ENCODE measurements at places on chromosomes 6 and 20.
A peak's percentile ranks its signal among the peaks of the same experiment; 100 is the strongest.

- peak; percentile 18 for DNase-seq
Observed at GRCh38 chr6:138007014-138007472, 100.2 kb downstream of the PERP start.

DNA sequence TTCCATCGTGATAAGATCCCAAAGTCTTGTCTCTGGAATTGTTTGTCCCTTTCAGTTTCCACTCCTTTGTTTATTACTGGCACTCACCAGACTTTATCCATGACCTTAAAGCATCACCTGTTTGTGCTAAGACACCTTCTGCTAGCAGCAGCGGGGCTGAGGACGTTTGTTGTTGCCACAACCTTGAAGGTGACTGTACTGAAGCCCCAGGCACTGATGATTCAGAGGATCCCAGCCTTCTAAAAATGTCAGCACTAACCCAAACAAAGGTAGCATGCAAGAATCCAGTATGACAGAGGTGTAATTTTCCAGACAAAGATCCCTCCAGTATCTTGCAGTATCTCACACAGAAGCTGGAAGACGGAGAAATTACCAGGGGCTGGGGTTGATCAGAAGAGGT lies 28.9 kb upstream of the SMIM8 start:
- DNase-seq = no peak

DNA sequence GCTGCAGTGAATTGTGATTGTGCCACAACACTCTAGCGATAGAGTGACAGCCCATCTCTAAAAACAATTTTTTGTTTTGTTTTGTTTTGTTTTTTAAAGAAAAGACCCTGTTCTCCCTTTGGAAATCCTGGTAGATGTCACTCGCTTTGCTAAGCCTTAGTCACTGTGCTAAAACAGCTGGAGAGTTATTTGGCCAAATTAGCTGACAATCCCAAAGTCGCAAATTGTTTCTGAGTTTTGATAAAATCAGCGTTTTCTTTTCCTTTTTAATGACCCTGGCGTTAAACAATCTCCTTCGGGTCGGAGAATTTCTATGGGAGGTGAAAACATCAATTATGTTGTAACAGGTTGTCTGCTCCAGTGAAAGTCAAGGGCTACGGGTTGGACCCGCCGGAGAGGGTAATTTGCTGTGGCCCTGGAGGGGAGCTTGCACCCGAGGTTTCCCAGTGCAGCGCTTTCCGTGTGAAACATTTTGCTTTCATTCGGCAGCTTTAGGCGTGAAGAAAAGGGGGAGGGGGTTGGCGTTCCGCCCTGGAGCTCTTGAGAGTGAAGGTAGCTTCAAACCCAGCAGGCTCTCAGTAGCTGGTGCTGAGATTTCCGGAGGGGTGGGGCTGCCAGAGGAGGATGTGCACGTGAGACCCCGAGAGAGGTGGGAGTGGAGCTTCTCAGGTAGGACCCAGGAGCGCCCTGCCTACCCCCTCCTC lies 296.6 kb downstream of the PHACTR1 start:
- no peak for DNase-seq

GRCh38 chr20:39630215-39630908 lies 668.2 kb downstream of the DHX35 start:
- DNase-seq = no peak

GRCh38 chr20:846894-847278 lies 13.4 kb downstream of the FAM110A start:
- no peak for DNase-seq

DNA sequence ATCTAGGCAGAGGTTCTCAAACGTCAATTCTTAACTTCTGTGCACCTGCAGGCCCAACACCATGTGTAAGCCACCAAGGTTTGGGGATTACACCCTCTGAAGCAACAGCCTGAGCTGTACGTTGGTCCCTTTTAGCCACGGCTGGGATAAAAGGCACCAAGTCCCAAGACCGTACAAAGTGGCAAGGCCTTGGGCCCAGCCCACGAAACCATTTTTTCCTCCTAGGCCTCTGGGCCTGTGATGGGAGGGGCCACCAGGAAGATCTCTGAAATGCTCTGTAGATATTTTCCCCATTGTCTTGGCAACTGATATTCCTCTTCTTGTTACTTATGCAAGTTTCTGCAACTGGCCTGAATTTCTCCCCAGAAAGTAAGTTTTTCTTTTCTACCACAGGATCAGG lies 4.5 kb upstream of the FAM184A start:
- no peak for DNase-seq

DNA sequence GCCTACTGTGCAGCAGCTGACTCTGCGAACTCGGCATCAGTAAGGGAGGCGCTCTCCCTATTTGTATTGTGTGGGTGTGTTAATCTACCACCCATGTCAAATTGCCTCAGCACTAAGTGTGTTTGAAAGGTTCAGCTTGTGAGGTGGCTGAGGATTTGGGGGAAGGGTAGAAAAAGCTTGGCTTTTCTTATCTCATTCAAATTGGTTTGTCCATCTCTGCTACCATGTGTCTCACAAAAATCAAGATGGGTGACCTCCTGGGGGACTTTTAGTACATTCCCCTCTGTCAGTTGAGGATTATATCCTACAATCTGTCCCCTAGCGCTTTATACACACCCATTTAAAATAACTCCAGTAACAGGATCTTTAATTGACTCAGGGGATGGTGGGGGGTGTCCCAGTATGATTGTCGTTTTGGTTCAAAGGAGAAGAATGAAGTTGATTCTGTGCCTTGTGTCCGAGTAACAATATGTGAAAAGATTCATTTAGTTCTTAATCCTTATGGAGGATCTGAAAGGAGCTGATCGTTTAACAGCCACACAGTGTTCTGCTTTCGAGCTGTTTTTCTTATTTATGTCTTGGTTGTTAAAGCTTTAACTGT lies 609.6 kb downstream of the PKHD1 start:
- DNase-seq = no peak

DNA sequence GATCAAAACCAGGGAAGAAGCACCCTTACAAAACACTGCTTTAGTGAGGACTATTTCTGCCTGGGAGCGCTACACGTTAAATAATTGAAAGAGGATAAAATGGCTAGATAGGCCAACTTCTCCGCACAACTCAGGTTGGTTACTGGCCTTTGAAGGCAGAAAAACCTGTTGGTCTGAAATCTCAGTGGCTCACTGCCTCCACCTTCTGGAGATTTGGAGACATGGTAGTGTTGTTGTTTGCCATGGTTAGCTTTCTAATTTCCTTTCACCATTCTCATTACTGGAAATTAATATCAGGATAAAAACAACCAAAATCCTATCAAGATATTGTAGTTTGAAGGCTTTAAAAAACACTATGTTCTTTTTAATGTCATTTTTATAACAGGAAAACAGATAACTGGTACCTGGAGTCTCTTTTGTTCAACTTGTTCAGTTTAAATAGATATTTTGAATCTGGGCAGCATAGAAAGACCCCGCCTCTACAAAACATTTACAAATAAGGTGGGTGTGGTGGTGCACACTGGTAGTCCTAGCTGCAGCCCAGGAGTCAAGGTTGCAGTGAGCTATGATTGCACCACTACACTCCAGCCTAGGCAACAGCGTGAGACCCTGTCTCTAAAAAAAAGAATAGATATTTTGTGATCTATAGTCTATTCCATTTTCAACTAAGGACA lies 27.5 kb upstream of the BCLAF1 start:
- DNase-seq = peak; percentile 29

GRCh38 chr20:62598761-62599194 lies 43.5 kb upstream of the SLCO4A1 start:
- no peak for DNase-seq

GRCh38 chr6:127279815-127280214 lies 13.2 kb downstream of the RNF146 start:
- no peak for DNase-seq

DNA sequence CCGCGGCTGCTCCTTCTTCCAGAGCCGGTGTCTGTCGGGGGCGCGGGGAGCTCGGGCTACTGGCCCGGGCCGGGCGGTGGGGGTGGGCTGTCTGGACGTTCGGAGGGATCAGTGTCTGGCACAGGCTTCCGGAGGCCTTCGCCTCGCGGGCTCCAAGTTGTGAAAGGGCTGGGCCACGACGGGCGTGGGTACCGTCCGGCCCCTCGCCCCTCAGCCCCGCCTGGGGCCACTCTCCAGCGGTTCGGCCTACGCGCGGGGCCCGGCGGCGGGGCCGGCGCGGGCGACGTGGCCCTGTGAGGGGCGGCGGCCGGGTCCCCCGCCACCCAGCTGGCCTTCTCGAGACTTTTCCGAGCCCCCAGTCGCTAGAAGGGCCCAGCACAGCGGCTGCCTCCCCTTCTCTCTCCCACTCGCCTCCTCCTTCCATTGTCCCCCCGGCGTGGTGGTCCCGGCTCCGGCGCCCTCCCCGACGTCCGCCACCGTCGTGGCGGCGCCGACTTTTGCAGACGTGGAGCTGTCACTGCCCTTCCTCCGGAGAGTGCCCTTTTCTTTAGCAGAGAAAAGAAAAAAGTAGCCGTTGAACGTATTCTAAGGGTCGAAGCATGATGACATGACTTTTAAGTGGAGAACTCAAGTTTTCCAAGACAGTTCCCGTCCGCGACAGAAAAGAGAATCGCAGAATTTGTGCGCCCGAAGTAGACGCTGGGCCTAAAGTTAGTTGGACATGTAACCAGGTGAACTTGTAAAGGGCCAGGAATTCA lies 571 bp downstream of the ITCH start:
- no peak for DNase-seq

- no peak for DNase-seq
Observed at GRCh38 chr6:71929047-71929446, 42.7 kb downstream of the RIMS1 start.

GRCh38 chr6:14406614-14407331 lies 289.2 kb downstream of the CD83 start:
- no peak for DNase-seq

DNA sequence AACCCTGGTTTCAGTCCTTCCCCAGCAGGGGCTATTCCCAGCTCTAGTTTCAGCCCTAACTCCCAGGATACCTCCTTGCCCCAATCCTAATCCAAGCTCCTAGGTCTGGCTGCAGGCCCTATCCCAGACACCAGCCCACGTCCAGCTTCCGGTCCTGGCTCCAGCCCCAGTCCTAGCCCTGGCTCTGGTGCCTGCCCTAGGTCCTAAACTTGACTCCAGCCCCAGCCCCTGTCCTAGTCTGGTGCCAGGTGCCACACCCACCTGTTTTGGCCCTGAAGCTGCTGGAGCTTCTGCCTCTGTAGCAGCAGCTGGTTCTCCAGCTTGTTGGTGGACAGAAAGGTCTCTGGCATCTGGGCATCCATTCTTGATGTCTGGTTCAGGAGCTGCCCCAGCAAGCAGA lies 28.1 kb downstream of the ANGPT4 start:
- no peak for DNase-seq

DNA sequence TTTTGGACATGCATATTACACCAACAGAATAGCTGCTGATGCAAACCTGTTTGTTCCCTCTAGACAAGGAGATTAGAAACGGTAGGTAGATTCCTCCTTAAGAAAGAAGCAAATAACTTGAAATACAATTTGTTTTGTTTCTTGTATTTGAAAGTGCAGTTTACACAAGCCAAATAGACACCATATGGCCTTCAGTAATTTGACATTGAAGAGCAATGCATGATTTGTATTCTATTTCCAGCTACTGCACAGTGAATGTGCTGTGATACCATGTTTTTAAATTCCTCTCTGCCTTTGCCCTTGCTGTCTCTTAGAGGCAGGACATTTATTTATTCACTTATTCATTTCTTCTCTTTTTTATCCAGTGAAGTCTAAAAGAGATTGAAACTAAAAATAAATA lies 31.9 kb upstream of the ANKEF1 start:
- no peak for DNase-seq

DNA sequence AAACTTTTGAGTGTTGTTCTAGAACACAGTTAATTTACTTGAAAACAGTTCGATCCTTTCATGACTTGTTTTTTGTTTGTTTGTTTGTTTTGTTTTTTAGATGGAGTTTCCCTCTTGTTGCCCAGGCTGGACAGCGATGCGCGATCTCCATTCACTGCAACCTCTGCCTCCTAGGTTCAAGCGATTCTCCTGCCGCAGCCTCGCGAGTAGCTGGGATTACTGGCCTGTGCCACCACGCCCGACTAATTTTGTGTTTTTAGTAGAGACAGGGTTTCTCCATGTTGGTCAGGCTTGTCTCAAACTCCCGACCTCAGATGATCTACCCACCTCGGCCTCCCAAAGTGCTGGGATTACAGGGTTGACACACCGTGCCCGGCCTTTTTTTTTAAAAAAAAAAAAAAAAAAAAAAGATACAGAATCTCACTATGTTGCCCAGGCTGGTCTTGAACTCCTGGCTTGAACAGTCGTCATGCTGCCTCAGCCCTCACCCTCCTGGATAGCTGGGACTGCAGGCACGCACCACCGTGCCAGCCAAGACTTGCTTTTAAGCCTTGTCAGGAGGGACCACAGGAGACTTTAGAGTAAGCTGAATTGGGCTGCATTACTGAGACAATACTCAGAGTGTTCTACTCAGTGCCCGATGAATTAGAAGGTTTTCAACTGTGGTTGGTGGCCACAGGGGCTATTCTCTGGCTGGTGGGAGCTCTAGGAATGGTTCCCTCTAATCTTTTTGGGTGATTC lies 76.7 kb upstream of the SLC22A16 start:
- no peak for DNase-seq

DNA sequence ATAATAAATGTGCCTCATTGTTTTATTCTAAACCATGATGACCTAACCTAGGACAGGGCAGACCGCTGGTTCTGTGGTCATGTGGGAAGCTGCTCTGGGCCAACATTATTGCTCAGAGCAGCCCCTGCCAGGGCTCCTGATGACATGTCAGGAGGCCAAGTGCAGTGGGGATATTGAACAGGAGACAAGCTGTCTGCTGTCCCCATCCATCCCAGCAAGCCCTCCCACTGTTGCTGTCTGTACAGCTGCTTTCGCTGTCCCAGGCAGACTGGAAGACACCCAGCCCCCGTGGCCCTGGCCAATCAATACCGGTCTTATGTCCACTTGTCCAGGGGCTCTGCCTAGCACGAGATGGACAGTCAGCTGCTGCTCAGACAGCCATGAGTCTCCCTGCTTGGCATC lies 43.2 kb upstream of the FNDC1 start:
- DNase-seq = no peak

GRCh38 chr6:11731423-11731822 lies 47.2 kb downstream of the ADTRP start:
- no peak for DNase-seq

DNA sequence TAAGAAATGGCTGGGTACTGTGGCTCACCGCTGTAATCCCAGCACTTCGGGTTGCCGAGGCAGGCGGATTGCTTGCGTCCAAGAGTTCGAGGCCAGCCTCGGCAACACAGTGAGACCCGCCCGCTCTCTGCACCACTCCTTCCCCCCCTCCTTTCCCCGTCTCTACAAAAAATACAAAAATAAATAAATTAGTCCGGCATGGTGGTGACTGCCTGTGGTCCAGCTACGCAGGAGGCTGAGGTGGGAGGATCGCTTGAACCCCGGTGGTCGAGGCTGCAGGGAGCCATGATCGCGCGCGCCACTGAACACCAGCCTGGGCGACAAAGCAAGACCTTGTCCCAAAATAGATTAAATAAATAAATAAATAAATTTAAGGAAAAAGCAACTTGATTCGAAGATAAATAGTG lies 448 bp upstream of the RNF114 start:
- no peak for DNase-seq

- DNase-seq = no peak
Observed at GRCh38 chr6:14379568-14379967, 262.0 kb downstream of the CD83 start.

GRCh38 chr20:57270204-57270984 lies 4.0 kb upstream of the BMP7 start:
- no peak for DNase-seq

Measured in GM19239 (cell line).